Mucosa of gallbladder (tissue), 1 donor: ENCODE measurements at places on chromosomes 2 and 18. TPM values are rescaled to one million over a fixed set of nuclear protein-coding genes. Genes with fewer than 3 reads are reported as not detected.

DNA sequence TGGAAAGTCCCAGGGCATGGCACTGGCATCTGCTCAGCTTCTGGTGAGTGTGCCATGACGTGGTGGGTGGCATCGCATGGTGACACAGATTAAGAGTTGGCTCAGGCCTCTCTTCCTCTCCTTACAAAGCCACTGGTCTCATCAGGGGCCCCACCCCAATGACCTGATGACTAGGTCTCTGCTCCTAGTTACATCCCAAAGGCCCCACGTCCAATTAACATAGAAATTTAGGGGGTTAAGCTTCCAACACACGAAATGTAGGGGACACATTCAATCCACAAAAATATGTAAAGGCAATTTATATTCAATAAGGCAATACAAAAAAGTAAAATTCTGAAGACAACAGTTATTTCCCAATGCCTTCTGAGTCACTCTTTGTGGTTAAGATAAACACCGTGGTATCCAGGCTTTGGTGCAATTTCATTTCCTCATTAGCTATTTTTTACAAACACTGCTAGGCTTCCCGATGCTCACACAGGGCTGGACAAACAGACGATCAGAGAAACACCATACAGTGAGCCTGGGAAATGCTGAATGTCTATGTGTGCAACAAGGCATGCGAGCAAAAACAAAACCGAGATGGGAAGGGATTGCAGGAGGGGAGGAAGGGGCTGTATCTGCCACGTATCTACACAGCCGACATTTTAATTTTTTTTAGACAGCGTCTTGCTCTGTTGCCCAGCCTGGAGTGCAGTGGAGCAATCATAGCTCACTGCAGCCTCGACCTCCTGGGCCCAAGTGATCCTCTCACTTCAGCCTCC is 67.2 kb downstream of the MBP start:
- peak; percentile 51 for DNase-seq

Gene CD8B2
- 0.09 TPM for total RNA-seq

- DNase-seq = peak; percentile 40
Observed at GRCh38 chr2:96241900-96242611, 23.7 kb downstream of the TMEM127 start.

Gene ELOA2
- total RNA-seq = not detected

- DNase-seq = no peak
Observed at GRCh38 chr2:135573620-135574019, 42.3 kb downstream of the R3HDM1 start.

GRCh38 chr2:218805627-218806026 is 23.7 kb downstream of the CYP27A1 start:
- no peak for DNase-seq

GRCh38 chr18:199214-199613 is 40.9 kb downstream of the USP14 start:
- DNase-seq = no peak

- no peak for DNase-seq
Observed at GRCh38 chr2:127545189-127545588, 9.7 kb downstream of the MYO7B start.

Gene MRO
- total RNA-seq = 0.75 TPM

GRCh38 chr2:225464346-225465025 is 65.0 kb downstream of the NYAP2 start:
- DNase-seq = no peak

DNA sequence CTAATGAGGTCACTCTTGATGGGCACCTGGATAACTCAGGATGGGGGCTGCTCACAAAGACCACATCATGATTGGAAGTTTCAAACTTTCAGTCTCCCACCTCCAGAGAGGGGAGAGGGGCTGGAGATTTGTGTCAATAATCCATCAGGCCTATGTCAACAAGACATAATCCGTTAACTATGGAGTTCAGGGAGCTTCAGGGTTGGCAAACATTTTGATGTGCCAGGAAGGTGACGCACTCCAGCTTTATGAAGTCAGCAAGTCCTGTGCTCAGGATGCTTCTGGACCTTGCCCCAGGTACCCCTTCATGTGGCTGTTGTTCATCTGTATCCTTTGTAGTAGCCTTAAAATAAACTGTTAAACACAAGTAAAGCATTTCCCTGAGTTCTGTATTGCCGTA is 19.0 kb downstream of the SKA1 start:
- DNase-seq = no peak

- DNase-seq = peak; percentile 56
Observed at GRCh38 chr2:222982010-222982908, 69.7 kb upstream of the KCNE4 start.

GRCh38 chr2:209766613-209767012 is 5.0 kb upstream of the UNC80 start:
- no peak for DNase-seq

GRCh38 chr2:239155806-239156480 is 244.9 kb downstream of the HDAC4 start:
- DNase-seq = no peak

- peak; percentile 11 for DNase-seq
Observed at GRCh38 chr2:14016289-14016955, 616.1 kb upstream of the LRATD1 start.

Gene EN1
- total RNA-seq = not detected

Gene PDE1A
- 27.8 TPM for total RNA-seq

GRCh38 chr2:123521854-123522253 is 503.2 kb upstream of the CNTNAP5 start:
- no peak for DNase-seq

DNA sequence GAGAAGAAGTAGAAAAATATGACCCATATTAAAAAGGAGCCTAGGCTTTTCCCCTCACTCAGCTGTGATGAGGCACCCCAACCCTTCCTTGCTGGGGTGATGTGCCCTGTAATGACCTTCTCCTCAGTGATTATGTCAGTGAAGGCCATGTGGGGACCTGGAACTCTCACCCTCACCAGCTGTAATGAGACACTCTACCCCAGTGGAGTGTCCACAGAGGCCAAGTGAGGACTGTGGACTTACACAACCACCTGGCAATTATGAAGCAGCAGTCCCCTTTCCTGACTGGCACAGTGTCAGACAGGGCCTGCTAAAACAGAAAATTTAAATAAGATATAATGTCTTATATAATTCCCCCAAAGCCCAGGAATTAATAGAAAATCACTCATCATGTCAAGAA is 54.2 kb downstream of the SEMA4F start:
- no peak for DNase-seq

DNA sequence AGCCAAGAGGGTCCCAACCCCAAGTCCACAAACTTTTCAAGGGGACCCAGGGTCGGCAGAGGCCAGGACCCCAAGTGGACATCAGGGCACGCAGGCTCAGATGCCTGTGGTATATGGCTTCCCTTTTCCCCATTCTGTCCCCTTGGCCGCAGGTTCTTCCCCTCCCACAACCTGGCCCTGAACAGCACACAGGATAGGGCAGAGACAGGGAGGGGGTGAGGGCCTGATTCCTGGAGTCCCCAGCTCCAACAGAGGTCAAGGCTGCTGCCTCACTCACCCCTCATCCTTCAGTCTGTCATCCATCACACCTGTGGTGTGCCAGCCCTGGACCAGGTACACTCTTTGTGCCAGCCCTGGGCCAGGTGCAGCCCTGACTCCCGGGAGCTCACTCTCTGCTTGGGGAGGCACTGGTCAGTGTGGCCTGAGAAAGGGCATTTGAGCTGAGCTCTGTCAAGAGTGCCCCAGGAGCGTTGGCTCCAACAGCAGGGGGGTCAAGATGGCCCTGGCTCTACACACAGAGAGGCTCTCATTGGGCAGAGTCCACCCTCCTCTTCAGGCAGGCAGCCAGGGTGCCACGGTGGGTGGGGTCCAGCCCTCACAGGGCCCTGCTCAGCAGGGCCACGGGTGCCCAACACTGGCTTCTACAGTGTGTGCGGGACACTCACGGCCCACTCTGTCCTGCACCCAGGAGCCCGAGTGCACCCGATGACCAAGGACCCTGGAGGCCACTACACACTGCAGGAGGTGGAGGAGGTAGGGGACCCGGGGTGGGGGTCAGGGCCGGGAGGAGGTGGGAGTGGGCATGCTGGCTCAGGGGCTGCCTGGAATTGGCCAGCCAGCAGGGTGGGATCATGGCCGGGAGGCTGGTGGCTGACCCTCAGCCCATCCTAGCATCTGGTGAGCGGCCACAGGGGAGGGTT is 1.6 kb downstream of the AGXT start:
- DNase-seq = no peak

- DNase-seq = no peak
Observed at GRCh38 chr2:156663757-156664409, 227.7 kb downstream of the GPD2 start.

DNA sequence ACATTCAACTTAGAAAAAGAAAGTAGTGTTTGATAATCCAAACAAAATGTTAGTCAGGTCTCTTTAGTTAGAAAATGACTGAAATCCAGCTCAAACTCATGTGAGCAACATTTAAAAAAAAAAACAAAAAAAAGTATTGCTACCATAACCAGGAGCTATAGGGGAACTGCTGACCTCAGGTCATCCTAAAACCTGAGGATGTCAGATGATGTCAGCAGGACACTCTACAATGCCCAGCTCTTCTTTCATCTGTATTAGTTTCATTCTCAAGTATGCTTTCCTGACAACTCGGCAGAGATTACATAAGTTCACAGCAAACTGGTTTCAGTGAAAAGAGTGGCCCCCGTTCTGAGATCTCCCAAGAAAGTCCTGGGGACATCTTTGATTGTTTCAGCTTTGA is 4.2 kb upstream of the ESCO1 start:
- DNase-seq = no peak

- DNase-seq = no peak
Observed at GRCh38 chr2:217666338-217666737, 336.5 kb downstream of the TNS1 start.

GRCh38 chr2:42585779-42586178 is 17.3 kb downstream of the MTA3 start:
- DNase-seq = no peak
